Central memory CD8-positive, alpha-beta T cell (primary cell): ENCODE measurements at places on chromosomes 2 and 18.

- no peak for DNase-seq
Measured at GRCh38 chr2:237208373-237209260, 122.9 kb downstream of the COPS8 start.

DNA sequence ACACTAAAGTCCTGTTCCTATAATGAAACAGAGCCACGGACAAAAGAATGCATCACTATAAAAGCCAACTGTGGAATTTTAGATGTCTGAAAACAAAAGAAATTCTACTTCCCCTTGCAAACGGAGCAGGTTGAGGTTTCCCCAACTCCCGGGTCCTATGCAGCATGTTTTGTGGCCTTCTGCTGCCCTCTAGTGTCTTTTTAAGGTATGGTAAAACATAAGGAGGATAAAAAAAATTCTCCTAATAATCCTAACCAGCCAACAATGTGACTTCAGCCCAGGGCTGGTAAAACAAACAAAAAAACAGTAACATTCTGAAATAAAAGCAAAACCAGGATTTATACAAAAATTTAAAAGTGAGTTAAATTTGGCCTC, 539.5 kb downstream of the NRXN1 start:
- DNase-seq, result no peak

GRCh38 chr2:41736105-41736567, 311.7 kb upstream of the PKDCC start:
- no peak for DNase-seq

GRCh38 chr2:235347691-235348090, 146.2 kb upstream of the AGAP1 start:
- no peak for DNase-seq

- no peak for DNase-seq
Measured at GRCh38 chr18:9539283-9539682, 64.0 kb downstream of the RALBP1 start.

DNA sequence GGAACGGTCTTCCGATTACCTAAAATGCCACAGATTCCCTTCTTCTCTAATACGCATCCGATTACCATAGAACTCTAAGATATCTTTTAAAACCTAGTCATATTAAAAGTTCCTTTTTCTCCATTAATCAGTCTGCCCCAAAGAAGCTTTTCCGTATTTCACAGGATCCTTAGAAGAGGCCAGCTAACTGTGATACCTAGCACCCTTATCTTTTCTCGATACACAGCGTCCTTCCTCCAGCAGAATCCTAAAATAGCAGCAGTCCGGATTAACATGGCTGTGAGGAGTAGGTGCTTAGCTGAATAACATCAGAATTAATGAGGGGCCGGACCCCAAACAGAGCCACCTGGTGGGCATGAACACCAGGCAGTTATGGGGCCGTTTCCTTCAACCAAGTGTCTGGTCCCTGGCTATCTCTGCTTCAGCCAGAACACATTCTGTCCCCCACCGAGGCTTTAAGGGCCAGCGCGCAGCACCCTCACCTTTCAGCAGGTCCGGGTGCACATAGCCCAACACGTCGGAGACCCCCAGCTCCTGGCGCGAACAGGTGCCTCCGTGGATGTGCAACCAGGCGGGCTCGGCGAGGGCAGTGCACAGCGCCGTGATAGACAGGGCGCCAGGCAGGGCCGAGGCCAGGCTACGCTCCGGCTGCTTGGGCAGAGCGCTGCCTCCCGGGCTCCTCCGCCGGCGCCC, 995 bp downstream of the TMEM127 start:
- DNase-seq, result no peak

DNA sequence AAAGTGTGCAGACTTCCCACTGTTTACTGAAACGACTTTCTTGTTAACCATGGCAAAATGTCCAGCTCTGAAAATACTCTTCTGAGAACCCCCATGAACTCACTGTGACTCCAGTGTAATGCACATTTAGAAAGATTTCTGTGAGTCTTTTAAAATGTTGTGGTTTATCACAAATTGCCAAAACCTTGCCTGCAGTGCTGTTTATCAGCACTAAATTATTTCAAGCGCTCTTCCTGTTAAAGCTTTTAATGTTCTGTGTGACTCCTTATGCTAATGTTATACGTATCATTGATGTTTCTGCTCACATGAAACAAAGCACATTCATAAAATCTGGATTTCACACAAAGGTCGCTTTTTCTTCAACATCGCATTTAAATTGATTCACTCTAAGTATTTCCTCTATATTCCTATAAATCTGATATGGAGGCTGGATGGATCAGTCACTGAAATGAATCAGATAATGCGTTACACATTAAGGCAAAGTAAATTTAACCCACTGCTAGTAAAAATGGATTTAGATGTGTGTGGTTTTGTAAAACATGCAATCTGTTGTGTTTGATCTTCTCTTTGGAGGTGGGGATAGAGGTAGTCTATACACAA, 521.2 kb downstream of the NYAP2 start:
- no peak for DNase-seq

- DNase-seq, result no peak
Measured at GRCh38 chr2:128024816-128025215, 3.0 kb downstream of the SAP130 start.

DNA sequence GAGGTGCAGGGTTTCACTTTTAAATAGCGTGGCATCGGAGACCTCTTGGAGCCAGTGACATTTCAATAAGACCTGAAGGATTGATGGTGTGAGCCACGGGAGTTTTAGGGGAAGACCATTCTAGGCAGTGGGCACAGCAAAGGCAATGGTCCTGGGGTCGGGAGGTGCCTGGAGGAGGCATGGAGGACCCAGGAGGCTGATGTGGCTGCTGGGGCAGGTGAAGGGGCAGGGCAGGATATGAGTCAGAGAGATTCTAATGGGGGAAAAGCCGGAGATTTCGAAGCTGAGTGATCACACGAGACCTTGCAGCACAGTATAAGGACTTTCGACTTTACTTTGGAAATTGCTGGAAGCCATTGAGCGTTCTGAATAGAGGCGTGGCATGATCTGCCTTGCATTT, 79.6 kb upstream of the KCNE4 start:
- DNase-seq, result no peak

GRCh38 chr2:84243788-84244733, 215.0 kb downstream of the SUCLG1 start:
- no peak for DNase-seq

DNA sequence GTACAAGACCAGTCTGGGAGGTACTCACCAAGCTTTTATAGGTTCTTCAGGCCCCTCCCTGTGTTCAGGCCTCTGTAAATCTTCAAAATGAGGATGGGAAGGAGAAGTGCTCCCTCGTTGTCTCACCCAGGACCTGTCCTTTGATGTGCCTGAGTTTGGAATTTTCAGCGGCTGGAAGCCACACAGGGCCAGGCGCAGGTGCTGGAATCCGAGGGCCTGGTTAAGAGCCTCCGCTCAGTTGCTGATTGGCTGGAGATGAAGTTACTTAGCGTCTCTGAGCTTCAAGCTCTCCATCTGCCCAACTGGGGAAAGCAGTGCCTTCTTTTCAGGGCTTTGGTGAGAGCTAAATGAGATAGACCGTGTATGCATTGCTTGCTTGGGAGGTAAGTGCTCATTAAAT, 30.0 kb downstream of the HJURP start:
- no peak for DNase-seq

GRCh38 chr18:42784632-42785031, 330.9 kb downstream of the RIT2 start:
- DNase-seq, result no peak

- no peak for DNase-seq
Measured at GRCh38 chr2:30380824-30381223, 66.2 kb upstream of the LCLAT1 start.

DNA sequence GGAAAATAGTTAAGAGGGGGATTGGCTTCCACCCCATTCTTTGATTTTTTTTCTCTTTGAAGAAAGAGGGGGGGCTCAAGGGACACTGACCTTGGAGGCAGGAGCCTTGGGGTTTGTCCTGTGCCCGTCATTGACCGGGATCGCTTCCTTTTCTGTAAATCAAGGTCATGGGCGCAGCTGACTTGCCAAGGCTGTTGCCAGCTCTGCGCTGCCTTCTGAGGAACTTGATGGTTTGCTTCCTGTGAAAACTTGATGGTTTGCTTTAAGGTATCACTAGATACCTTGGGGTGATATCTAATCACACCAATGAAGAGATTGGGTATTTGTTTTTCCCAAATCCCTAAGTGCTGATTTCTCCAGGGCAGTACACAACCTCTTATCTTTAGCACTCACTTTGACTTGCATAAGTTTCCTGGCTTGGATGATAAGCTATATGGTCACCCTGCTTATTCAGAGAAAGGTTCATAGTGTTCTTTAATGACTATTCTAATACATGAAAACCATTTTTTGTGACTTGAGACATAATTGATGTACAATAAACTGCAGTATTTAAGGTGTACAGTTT, 56.0 kb downstream of the DGKD start:
- DNase-seq, result no peak

DNA sequence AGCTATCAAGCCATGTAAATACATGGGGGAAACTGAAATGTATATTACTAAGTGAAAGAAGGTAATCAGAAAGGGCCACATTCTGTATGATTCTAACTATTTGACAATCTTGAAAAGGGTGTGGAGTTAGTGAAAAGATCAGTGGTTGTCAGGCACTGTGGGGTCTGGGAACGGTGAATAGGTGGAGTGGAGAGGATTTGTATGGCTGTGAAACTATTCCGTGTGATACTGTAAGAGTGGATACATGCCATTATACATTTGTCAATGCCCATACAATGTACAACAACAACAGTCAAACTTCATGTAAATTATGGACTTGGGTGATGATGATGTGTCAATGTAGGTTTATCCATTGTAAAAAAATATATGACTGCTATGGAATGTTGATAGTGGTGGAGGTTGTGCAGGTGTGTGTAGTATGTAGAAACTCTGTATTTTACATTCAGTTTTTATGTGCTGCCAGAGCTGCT, 1116.2 kb downstream of the SUCLG1 start:
- DNase-seq, result no peak

GRCh38 chr2:28613633-28614501, 118.0 kb downstream of the PLB1 start:
- DNase-seq, result no peak

DNA sequence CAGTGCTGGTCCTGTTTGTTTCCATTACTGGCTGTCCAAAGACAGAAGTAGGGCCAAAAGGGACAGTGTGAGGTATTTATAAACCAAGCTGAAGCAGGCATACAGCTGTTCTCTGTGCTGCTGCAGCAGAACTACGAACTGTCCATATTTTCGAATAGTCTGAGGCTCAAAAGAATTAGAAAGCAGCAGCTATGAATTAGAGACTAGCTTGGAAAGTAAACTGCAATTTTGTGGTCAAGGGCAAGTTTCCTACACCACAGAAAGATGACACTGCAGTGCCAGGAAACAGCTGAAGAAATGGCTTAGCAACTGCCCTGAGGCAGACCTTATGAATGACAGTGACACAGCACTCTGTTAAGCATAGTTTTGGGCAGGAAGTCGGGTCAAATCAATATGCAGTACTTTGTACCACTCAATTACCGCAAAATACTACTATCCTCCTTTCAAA, 125.3 kb downstream of the TMEM131 start:
- peak; percentile 17 for DNase-seq

GRCh38 chr18:3255611-3256165, 6.2 kb upstream of the MYL12B start:
- no peak for DNase-seq
